Central memory CD4-positive, alpha-beta T cell (primary cell): ENCODE measurements at places on chromosomes 4 and X.

DNA sequence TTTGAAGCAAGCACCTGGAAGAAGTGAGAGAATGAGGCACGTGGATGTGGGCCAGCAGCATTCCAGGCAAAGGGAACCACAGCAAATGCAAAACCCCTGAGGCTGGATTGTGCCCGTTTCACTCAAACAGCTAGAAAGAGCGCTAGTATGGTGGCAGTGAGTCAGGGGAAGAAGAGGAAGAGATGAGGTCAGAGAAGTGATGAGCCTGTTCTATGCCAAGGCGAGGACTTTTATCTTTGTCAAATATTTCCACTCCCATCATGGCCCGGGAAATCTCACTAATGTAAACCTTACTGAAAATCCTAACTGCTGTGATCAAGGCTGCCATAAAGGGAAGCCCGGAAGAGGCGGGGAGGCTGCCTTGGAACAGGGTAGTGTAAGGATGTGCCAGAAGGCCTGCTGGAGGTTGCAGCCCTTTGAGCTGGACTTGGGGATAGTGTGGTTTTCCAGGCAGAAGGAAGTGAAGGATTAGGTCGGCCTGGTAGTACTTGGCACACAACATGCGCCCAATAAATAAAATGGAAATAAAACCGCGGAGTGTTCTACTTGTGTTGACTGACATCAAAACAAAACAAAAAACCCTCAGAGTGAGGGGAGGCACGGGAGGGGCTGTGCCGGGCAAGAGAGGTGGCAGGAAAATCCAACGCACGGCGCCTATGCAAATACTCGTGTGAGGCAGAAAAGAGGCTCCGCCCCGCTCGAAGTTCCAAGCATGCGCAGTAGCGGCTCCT, 1.2 kb upstream of the CDK16 start:
- no peak for DNase-seq

DNA sequence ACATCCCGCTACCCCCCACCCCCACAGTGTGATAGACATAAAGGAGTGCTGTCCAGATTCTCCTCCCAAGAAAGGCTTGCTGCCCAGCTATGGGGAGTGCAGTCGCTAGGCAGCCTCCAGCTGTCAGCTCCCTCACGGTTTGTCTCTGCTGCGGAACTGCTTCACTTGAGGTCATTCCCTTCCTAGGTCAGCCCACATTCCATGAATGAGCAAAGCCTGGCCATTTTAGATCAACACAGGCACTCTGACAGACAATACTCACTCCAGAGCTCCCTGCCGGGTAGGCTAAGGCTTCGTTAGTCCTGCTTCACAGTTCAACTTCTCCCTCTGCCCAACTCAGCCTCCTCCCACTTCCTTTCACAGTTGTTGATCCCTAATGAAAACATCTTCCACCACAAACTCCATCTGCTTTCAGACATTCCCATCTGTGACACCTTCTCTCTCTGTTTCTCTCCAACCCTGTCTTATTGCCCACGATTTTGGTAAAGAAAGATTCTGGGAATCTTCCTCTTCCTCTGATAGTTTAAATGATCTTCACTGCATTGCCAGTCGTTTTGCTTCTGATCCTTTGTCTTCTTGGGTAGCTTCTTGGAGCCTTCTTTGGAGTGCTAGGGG, 318.9 kb upstream of the F9 start:
- no peak for DNase-seq

GRCh38 chr4:129823105-129823504, 727.2 kb downstream of the C4orf33 start:
- DNase-seq: no peak

DNA sequence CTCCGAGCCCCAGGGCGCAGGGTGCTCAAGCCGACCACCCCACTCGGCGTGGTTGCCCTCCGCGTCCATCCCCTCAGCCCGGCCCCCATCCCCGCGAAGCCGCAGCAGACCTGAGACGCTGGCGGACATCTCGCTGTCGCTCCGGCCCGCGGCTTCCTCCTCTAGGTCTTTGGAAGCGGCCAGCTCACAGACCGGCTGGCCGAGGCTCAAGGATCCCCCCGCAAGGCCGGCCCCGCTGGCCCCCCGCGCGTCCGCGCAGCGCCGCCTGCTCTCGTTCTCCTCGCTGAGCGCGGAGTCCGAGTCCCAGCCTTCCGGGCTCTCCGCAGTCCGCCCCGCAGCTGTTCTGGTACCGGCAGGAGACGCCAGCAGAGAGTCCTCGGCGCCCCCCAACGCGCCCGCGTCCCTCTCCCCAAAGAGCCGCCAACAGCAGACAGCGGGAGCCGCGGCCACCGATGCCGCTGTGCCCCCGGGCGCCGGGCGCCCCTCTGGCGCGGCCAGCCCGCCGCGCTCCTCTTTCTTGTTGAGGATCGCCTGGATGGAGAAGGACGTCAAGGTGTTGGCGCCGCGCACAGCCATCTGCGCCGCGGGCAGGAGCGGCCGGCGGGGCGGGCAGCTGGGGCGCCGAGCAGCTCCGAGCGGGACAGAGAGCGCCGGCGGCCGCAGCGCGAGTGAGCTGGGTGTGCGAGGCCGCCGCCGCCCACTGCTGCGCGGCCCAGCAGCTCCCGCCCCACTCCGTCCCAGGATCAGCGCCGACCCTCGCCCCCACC, at the start of gene NKX3-2:
Gene NKX3-2 (minus strand): TSS at position 670 of the 767 bp plus-strand sequence. CDS start 94 bp downstream, at position 576.
- DNase-seq: no peak

DNA sequence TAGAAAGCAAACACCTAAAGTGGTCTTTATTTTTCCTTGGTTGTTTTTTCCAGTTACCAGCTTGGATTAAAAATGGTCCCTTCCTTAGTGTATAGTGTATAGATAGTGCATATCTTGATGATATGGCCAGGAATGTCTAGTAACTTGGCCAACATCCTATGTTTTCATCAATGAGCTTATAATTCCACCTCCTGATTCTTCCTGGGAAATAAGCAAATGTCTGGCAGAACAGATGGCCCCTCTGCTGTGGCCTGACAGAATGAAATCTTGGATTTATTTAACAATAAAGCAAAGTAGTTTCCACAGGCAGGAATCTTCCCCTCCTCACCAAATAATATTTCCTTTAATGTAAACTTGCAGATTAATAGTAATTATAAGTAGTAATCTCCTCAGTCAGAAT, 6.1 kb downstream of the SCARB2 start:
- DNase-seq: no peak

- no peak for DNase-seq
Measured at GRCh38 chrX:387729-388128, 1.0 kb upstream of the PPP2R3B start.

DNA sequence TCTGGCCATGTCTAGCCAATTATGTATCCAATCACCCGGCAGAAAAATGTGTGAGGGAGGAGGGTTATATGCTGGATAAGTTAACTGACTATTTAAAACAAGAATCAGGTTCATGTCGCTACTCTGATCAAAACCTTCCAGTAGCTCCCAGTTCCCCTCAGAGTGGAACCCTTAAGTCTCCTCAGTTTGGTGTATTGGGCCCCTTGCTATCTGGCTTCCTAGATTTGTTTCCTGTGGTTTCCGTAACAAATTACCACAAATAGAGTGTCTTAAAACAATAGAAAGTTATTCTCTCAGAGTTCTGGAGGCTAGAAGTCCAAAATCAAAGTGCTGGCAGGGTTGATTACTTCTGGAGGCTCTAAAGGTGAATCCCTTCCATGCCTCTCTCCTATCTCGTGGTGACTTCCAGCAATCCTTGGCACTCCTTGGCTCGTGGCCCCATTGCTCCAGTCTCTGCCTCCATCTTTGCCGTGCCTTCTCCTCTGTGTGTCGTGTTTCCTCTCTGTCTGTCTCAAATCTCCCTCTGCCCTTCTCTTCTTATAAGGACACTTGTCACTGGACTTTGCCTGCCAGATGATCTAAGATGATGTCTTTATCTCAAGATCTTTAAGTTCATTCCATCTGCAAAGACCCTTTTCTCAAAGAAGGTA, 10.5 kb upstream of the ENPP6 start:
- DNase-seq: no peak

GRCh38 chr4:153111426-153112040, 92.7 kb upstream of the TRIM2 start:
- no peak for DNase-seq

DNA sequence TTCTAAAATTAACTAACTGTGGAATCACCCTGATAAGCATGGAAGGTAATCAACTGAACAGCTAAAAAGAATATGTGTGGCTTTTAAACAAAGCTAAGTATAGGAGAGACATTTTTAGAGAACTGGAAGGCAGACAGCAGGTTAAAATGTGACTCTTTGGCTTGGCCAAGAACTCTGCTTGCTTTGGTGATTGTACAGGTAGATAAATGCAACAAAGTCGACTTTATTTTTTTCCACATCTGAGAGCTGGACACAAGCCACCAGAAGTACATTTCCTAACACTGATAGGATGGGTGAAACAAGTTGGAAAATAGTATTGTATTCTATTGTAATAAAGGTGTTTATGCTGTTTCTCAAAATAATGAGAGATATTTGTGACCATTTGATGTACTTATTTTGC, 84.1 kb downstream of the RBMX2 start:
- DNase-seq: no peak

DNA sequence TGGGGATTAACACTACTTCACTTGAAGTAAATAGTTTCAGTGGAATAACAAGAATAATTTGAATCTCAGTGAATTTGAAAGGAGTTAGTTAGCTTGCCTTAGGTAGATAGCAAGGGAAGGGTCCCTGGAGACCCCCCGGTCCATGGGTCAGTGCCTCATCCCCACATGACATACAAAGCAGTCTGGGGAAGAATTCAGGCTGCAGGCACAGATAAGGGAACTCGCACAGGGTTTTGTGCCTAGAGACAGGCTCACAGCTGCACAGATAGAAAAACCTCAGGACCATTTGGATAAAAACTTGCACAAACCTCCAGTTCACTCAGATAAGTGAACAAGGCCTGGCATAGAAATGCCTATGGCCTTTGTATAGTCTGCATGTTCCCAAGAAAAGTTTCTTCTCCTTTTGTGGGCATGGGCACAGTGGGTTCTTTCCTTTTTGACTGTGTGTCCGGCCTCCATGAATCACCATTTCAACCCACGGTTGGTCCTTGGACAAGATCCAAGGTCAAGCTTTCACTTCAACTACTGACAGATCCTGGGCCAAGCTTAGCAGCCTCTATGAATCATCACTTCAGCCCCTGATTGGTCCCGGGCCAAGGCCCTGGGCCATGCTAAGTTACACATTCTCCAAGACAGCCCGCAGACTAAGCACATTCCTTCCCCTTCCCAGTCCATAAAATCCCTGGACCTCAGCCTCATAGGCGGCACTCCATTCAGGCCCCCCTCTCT, 108.3 kb upstream of the KLHL4 start:
- DNase-seq: no peak

- DNase-seq: no peak
Measured at GRCh38 chr4:1766106-1767060, 26.7 kb upstream of the FGFR3 start.

GRCh38 chrX:19204636-19205035, 82.4 kb upstream of the ADGRG2 start:
- no peak for DNase-seq

GRCh38 chrX:73581002-73581628, 18.1 kb downstream of the CHIC1 start:
- no peak for DNase-seq

- DNase-seq: no peak
Measured at GRCh38 chr4:76178296-76178695, 30.1 kb upstream of the NUP54 start.

- DNase-seq: no peak
Measured at GRCh38 chrX:116749943-116750342, 287.2 kb upstream of the CT83 start.

GRCh38 chr4:102454981-102455685, 46.0 kb upstream of the NFKB1 start:
- DNase-seq: no peak

- no peak for DNase-seq
Measured at GRCh38 chr4:77881460-77882295, 19.0 kb downstream of the MRPL1 start.

DNA sequence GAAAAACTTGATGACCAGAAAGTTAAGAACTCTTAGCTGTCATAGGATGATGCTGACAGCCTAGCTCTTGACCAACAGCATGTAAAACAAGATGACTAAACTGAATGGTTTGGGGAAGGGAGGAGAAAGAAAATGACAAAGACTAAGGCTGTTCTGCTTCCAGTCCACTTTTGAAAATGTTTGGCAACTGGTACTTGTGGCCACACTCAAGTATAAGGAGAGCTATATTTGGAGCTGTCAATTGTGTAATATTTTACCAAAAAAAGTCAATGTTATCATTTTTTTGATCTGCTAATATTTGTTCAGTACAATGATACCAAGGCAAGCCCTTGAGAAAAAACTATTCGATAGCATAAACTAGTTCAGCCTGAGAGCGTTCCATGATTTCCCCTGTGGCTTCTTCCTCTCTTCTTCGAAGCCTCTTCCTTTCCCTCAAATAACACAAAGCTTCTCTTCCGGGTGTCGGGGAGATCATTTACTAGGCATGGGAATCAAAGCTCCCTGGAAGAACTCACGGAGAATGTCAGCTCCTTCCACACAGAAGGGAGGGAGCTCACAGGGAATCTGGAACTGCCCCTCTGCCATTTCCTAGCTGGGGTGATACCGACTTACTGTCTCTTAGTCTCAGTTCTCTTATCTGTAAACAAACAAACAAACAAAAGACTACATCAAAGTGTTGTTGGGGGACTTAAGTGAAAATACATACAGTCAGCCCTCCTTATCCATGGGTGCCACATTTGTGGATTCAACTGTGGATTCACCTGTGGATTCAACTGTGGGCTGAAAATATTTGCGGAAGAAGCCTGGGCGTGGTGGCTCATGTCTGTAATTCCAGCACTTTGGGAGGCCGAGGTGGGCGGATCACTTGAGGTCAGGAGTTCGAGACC, 82.6 kb downstream of the SCD5 start:
- no peak for DNase-seq

- DNase-seq: no peak
Measured at GRCh38 chrX:46295963-46296362, 249.3 kb downstream of the ZNF674 start.

- no peak for DNase-seq
Measured at GRCh38 chrX:150476164-150476699, 92.2 kb upstream of the MTM1 start.

GRCh38 chrX:140172401-140172800, 207.1 kb upstream of the CXorf66 start:
- no peak for DNase-seq

GRCh38 chrX:108312011-108312410, 126.2 kb downstream of the COL4A6 start:
- no peak for DNase-seq

DNA sequence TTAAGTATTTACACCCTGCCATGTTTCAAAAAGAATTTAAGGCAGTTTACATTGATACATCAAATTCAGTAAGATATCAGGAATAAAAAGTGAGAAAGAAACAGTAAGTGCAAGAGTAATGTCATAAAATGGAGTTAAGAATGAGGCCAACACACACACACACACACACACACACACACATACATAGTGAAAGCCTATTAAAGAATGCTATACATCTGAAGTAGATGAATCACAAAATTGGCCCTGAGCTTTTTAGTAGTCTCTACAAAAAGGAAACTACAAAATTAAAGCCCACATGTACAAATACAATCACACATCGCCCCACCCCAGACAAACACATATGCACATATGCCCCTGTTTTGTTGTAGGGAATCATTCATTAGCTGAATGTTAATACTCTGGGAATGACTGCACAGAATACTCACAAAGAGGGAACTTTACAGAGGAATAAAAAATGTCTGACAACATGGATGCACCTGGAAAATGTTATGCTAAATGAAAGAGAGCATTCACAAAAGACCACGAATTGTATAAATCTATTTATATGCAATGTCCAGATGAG, 428.8 kb downstream of the IL15 start:
- DNase-seq: no peak
